Endodermal cell (in vitro differentiated cells): ENCODE measurements at places on chromosomes 3 and 15. TPM values are rescaled to one million over a fixed set of nuclear protein-coding genes. Genes with fewer than 3 reads are reported as not detected.

Gene C2CD4A
- total RNA-seq, result not detected in 3 replicates

Gene FRMD5
- 4.5 to 8.2 TPM (median 7.0 TPM) in 3 replicates for total RNA-seq

Gene AGTR1
- not detected in 3 replicates for total RNA-seq

Gene CCDC54
- not detected in 2 replicates for total RNA-seq

DNA sequence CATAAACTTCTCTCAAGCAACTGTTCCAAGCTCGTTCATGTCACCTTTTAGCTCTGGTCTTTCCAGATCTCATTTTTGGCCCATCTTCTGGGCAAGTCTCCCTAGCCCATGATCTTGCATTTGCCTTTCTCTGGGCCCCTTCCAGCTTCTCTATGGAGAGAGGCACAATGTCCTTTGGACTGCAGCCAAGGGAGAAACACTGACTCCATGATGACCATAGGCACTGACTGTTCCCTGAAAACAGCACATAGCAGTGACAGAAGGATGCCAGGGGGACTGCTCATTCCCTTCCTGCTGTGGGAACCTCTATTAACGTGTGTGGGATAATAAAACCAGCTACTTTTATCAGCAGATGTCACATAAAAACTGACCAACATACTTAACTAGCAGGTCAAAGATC, 60.3 kb downstream of the STRIT1 start:
- no peak overlapping the region for H3K27ac ChIP-seq
- no peaks in the 10 kb centered on the region for H3K27me3 ChIP-seq
- no peak overlapping the region for H3K4me3 ChIP-seq
- no peaks in the 10 kb centered on the region for H3K36me3 ChIP-seq
- H3K4me1 ChIP-seq, result no peaks in the 10 kb centered on the region

DNA sequence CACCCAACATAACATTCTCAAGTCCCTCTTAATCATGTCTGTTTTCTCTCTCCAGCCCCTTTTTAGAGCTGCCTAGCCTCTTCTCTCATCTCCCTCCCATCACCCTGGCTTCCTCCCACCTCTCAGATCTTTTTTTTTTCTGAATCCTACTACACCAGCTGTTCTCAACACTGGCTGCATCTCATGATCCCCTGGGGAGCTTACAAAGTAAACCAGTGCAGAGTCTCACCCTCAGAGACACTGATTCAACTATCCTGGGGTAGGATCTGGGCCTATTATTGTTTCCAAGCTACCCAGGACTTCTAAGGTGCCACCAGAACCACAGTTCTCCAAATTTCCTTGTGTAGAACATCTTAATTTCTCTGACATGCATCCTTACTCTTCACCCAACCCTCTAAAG, 50.3 kb upstream of the ACAN start:
- H3K4me1 ChIP-seq, result no peaks in the 10 kb centered on the region
- peaks cover 7% of the 10 kb centered on the region for H3K27me3 ChIP-seq

DNA sequence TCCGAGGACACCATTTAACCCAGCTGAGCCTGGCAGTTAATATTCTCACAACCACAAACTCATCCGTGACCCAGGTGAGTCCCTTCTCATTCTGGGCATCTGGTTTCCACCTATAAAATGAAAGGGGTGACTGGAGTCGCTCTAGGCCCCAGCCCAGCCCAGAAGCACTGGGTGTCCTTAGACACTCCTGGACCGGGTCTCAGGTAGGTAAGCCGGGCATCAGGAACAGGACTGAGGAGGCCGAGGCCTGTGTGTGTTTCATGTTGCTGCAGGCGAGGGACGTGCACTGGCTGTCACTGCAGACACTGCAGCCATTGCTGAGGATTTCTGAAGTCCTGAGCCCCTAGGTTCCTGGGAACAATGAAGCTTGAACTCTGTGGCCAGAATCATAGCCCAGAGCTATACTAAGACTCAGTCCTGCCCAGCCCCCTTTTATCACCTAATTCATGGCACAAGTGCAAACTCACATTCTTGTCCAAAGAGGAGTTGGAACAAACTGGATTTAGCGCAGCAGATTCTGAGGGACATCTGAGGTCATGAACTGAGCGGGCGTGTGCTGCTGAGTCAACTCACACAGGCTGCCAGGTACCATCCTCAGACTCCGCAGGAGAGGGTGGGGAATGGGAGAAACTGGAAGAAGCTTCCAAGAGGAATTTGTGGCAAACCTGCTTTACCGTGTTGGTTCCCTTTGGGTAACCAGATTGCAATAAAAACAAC, 184.9 kb downstream of the FAM43A start:
- H3K27ac ChIP-seq, result no peak overlapping the region
- no peaks in the 10 kb centered on the region for H3K36me3 ChIP-seq
- no peaks in the 10 kb centered on the region for H3K27me3 ChIP-seq
- no peak overlapping the region for H3K4me3 ChIP-seq
- peaks cover 7% of the 10 kb centered on the region for H3K4me1 ChIP-seq
- no peak for DNase-seq

DNA sequence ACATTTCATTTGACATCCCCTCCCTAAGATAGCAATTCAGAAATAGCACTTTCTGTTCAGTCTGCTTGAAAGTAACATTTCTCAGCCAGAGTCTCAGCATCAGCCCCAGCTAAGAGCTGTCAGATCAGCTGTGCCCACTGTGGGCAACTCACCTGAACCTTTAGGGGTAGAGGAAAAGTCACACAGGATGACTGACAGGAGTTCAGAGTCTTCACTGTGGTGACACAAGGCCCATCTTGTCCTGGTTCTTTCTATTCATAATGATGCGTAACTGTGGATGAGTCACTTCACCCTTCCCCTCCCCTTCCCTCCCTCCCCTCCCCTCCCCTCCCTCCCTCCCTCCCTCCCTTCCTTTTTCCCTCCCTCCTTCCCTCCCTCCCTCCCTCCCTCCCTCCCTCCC, 96.1 kb upstream of the RASGRP1 start:
- H3K4me3 ChIP-seq, result no peak overlapping the region
- no peak for DNase-seq
- no peaks in the 10 kb centered on the region for H3K27me3 ChIP-seq
- H3K4me1 ChIP-seq, result peaks cover 4% of the 10 kb centered on the region
- no peak overlapping the region for H3K27ac ChIP-seq
- H3K36me3 ChIP-seq, result no peaks in the 10 kb centered on the region

GRCh38 chr3:128197855-128198254, 44.6 kb downstream of the EEFSEC start:
- no peak overlapping the region for H3K4me3 ChIP-seq
- no peaks in the 10 kb centered on the region for H3K27me3 ChIP-seq
- peaks cover 31% of the 10 kb centered on the region for H3K4me1 ChIP-seq
- no peaks in the 10 kb centered on the region for H3K36me3 ChIP-seq
- no peak for DNase-seq
- H3K27ac ChIP-seq, result peak overlapping the region; percentile 30

GRCh38 chr15:81532001-81532400, 158.0 kb upstream of the TMC3 start:
- no peaks in the 10 kb centered on the region for H3K36me3 ChIP-seq
- no peak overlapping the region for H3K4me3 ChIP-seq
- no peaks in the 10 kb centered on the region for H3K27me3 ChIP-seq
- no peak overlapping the region for H3K27ac ChIP-seq
- DNase-seq, result no peak
- H3K4me1 ChIP-seq, result peaks cover 12% of the 10 kb centered on the region

- peaks cover 9% of the 10 kb centered on the region for H3K4me1 ChIP-seq
- no peak overlapping the region for H3K27ac ChIP-seq
- H3K36me3 ChIP-seq, result no peaks in the 10 kb centered on the region
- no peak for DNase-seq
Measured at GRCh38 chr3:157082305-157082982, 77.5 kb downstream of the CCNL1 start.

- no peaks in the 10 kb centered on the region for H3K4me1 ChIP-seq
- no peak overlapping the region for H3K4me3 ChIP-seq
- DNase-seq, result no peak
- no peak overlapping the region for H3K27ac ChIP-seq
- H3K36me3 ChIP-seq, result no peaks in the 10 kb centered on the region
- no peaks in the 10 kb centered on the region for H3K27me3 ChIP-seq
Measured at GRCh38 chr3:102265720-102266119, 169.1 kb upstream of the ZPLD1 start.

DNA sequence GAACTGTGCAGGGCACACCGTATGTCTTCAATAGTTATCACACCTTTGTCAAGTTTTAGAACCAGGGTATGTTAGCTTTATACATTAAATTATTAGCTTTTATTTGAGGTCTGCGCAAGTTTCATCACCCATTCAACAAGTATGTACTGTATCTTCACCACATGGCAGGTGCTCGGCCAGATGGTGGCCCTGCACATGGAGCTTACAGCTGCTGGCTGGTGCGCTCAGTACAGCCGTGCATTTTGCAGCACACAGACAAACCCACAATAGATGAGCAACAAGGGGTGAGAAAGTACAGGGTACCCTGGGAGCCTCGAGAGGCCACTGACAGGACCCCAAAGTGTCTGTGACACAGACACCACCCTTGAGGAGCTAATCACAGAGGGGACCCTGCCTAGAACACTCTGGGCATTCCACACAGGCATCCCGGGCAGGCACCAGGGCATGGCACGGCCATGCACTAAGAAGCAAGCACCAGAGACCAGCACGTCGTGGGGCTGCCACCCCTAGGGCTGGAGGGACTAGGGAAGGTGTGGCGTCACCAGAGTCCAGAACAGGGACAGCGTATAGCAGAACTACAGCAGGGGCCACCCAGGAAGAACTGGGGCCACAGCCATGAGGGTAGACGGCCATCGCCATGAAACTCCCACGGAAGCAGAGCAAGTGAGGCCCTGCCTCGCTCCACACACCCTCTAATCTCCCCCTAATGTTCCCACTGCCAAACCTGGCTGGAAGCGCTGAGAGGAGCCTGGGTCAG, 27.4 kb downstream of the ZXDC start:
- H3K4me1 ChIP-seq, result no peaks in the 10 kb centered on the region
- H3K4me3 ChIP-seq, result no peak overlapping the region
- peaks cover 49% of the 10 kb centered on the region for H3K36me3 ChIP-seq
- H3K27ac ChIP-seq, result no peak overlapping the region
- DNase-seq, result peak; percentile 46

DNA sequence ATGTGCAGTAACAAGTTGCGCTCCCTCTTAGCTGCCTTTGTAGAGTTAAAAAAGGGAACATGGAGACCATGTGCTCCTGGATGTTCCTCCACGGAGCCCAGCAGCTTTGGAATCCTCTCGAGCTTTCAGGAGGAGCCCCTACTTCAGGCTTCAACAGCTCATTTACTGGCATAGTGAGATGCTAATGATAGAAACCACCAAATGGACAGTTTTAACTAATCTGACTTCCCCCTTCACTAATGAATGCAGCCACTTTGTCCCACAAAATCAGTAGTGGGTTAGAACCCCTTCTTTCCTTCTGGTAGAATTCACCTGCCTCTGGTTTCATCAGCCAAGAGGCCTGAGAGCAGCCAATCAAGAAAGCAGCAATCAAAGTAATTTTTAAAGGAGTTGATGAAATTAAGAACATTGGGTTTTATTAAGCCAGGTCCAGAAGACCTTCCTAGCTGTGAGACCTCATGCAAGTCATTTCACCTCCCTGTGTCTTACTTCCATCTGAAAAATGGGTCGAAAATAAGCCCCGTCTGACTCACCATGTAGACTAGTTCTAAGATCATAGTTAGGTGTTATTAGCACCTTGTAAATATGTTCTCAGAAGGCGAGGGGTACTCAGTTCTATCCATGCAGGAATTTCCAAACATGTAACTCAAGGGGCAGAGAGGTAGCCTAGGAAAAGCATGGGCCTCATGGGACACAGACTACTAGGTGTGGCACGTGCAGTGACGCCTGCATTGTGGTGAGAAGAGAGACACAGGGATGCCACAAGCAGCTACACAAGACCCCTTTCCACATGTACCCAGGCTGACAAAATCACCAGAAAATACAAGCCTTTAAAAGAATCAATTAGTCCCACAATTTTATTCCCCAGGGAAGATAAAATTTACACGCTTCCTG, 179.7 kb upstream of the LPP start:
- no peaks in the 10 kb centered on the region for H3K4me1 ChIP-seq
- no peak overlapping the region for H3K27ac ChIP-seq
- H3K27me3 ChIP-seq, result no peaks in the 10 kb centered on the region
- H3K4me3 ChIP-seq, result no peak overlapping the region
- no peak for DNase-seq
- no peaks in the 10 kb centered on the region for H3K36me3 ChIP-seq

- H3K36me3 ChIP-seq, result no peaks in the 10 kb centered on the region
- no peak overlapping the region for H3K27ac ChIP-seq
- no peak for DNase-seq
- peaks cover 4% of the 10 kb centered on the region for H3K4me1 ChIP-seq
- no peak overlapping the region for H3K4me3 ChIP-seq
Measured at GRCh38 chr3:9110316-9110715, 139.1 kb downstream of the SRGAP3 start.

- no peaks in the 10 kb centered on the region for H3K36me3 ChIP-seq
- no peaks in the 10 kb centered on the region for H3K27me3 ChIP-seq
- H3K4me3 ChIP-seq, result no peak overlapping the region
- no peak overlapping the region for H3K27ac ChIP-seq
- DNase-seq, result no peak
Measured at GRCh38 chr3:171528102-171528501, 67.9 kb upstream of the TNIK start.

DNA sequence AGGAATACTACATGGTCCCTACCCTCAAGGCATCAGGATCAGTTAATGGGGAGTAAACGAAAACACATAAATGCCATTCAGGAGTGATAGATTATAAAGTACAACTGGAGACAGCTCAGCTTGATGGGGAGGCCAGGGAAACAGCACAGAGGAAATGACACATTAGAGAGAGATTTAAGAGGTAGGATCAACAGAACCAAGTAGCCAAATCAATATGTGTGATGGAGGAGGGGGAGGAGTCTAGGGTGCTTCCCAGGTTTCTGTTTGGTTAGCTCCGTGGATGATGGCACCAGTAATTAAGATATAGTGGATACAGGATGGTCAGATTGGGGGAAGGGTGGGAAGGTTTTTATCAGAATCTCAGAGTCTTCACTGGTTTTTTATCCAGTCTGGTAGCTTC, 229.5 kb upstream of the ROPN1 start:
- H3K36me3 ChIP-seq, result no peaks in the 10 kb centered on the region
- peaks cover 3% of the 10 kb centered on the region for H3K4me1 ChIP-seq
- H3K4me3 ChIP-seq, result no peak overlapping the region
- DNase-seq, result no peak
- no peak overlapping the region for H3K27ac ChIP-seq

GRCh38 chr15:68556139-68556990, 22.4 kb upstream of the CORO2B start:
- DNase-seq, result no peak
- peaks cover 22% of the 10 kb centered on the region for H3K27me3 ChIP-seq

- H3K4me1 ChIP-seq, result no peaks in the 10 kb centered on the region
- no peak overlapping the region for H3K4me3 ChIP-seq
- no peaks in the 10 kb centered on the region for H3K36me3 ChIP-seq
- no peak overlapping the region for H3K27ac ChIP-seq
- DNase-seq, result no peak
- H3K27me3 ChIP-seq, result no peaks in the 10 kb centered on the region
Measured at GRCh38 chr15:38021259-38021658, 86.8 kb downstream of the TMCO5A start.

GRCh38 chr15:60251300-60252070, 146.3 kb downstream of the ANXA2 start:
- H3K4me1 ChIP-seq, result no peaks in the 10 kb centered on the region
- no peak overlapping the region for H3K4me3 ChIP-seq

- H3K4me1 ChIP-seq, result no peaks in the 10 kb centered on the region
- H3K27ac ChIP-seq, result no peak overlapping the region
- H3K27me3 ChIP-seq, result no peaks in the 10 kb centered on the region
- no peaks in the 10 kb centered on the region for H3K36me3 ChIP-seq
Measured at GRCh38 chr3:25863011-25863415, 73.1 kb downstream of the OXSM start.

- no peak for DNase-seq
- no peak overlapping the region for H3K27ac ChIP-seq
- H3K36me3 ChIP-seq, result no peaks in the 10 kb centered on the region
- H3K4me3 ChIP-seq, result no peak overlapping the region
- no peaks in the 10 kb centered on the region for H3K27me3 ChIP-seq
- H3K4me1 ChIP-seq, result peaks cover 2% of the 10 kb centered on the region
Measured at GRCh38 chr3:146628671-146629070, 23.5 kb upstream of the PLSCR5 start.

GRCh38 chr3:55000546-55000945, 72.7 kb upstream of the LRTM1 start:
- no peak for DNase-seq
- H3K4me3 ChIP-seq, result no peak overlapping the region
- no peaks in the 10 kb centered on the region for H3K36me3 ChIP-seq
- H3K27me3 ChIP-seq, result no peaks in the 10 kb centered on the region
